D341Med (cell line): ENCODE measurements at places on chromosomes 2 and 18.
A peak's percentile ranks its signal among the peaks of the same experiment; 100 is the strongest.

GRCh38 chr2:74033375-74033774 lies 48.7 kb downstream of the TET3 start:
- DNase-seq: no peak

GRCh38 chr2:40997362-40997761 lies 545.5 kb upstream of the SLC8A1 start:
- DNase-seq: no peak

DNA sequence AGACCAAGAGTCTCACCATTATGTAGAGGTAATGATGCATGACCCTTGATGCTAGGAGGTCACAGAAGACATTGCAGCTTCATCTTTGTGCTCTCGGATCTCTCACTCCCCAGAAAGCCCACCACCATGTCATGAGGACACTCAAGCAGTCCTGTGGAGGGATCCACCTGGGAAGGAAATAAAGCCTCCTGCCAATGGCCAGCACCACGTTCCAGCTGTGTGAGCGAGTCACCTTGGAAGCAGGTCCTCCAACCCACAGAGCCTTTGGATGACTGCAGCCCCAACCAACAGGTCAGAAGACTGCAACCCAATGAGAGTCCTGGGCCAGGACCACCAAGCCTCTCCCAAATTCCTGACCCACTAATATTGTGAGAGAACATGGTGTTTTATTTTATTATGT lies 38.4 kb downstream of the CYP26B1 start:
- no peak for DNase-seq

DNA sequence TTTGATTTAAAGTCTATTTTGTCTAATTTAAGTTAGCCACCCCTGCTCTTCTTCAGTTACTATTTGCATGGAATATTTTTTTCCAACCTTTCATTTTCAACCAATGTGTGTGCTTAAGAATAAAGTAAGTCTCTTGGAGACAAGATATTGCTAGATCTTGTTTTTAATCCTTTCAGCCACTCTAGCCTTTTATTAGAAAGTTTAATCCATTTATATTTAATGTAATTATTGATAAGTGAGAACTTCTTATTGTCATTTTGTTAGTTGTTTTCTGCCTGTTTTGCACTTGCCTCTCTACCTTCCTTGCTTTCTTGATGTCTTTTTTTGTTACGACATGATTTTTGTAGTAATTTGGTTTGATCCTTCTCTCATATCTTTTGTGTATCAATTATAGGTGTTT lies 46.4 kb downstream of the CCDC148 start:
- DNase-seq: no peak

- no peak for DNase-seq
Measured at GRCh38 chr2:23380562-23381065, 4.4 kb upstream of the KLHL29 start.

- DNase-seq: no peak
Measured at GRCh38 chr2:192043216-192043870, 151.4 kb downstream of the TMEFF2 start.

GRCh38 chr2:161206471-161207032 lies 46.3 kb downstream of the TANK start:
- DNase-seq: no peak

DNA sequence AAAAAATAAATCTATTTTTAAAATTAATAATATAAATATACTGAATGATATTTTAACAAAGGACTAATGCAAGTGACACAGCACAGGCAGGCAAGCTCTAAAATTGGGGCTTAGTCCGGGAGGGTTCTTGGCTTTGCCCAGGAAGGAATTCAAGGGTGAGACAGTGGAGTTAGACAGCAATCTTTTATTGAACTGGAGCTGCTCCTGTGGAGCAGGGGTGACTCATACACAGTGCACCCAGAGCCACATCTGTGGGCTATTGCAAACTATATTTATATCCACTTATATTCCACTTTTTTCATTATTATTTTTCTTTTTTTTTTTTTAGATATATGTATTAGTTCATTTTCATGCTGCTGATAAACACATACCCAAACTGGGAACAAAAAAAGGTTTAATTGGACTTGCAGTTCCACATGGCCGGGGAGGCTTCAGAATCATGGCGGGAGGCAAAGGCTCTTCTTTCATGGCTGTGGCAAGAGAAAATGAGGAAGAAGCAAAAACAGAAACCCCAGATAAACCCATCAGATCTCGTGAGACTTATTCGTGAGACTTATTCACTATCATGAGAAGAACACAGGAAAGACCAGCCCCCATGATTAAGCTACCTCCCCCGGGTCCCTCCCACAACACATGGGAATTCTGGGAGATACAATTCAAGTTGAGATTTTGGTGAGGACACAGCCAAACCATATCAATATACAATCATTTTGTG lies 437.1 kb downstream of the BCL11A start:
- DNase-seq: no peak

GRCh38 chr2:143720095-143720664 lies 591.0 kb downstream of the ARHGAP15 start:
- DNase-seq: no peak

GRCh38 chr2:11169333-11169732 lies 14.1 kb downstream of the SLC66A3 start:
- DNase-seq: no peak

- peak; percentile 75 for DNase-seq
Measured at GRCh38 chr18:58180738-58181353, 136.8 kb downstream of the NEDD4L start.

DNA sequence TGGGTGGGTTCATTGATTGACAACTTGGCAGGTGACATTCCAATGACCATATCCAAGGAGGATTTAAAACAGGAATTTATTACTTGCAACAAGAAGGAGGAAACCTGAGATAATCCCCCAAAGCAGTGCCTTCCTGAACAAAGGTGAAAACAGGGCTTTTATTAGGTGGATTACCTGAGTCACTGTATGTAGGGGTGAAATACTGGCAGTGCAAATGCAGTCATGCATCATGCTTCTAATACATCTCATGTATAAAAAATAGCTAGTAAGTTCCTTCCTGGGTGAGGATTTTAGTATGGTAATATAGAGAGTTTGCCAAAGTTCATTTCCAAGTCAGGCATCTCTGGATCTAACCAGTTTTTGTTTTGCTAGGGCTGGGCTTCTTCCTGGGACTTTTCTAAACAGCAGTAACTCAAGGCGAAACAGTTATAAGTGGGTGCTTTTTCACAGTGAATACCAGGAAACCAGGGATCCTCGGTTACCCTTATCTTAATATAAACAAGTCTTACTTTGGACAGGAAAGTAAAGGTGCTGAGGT lies 583.4 kb upstream of the LRRTM1 start:
- DNase-seq: no peak

- no peak for DNase-seq
Measured at GRCh38 chr18:59870623-59871130, 29.1 kb upstream of the PMAIP1 start.
